Left renal cortex interstitium (tissue), 4 donors: ENCODE measurements at places on chromosomes 4 and X.

GRCh38 chrX:79266702-79267101, 100.4 kb downstream of the ITM2A start:
- DNase-seq = no peak

DNA sequence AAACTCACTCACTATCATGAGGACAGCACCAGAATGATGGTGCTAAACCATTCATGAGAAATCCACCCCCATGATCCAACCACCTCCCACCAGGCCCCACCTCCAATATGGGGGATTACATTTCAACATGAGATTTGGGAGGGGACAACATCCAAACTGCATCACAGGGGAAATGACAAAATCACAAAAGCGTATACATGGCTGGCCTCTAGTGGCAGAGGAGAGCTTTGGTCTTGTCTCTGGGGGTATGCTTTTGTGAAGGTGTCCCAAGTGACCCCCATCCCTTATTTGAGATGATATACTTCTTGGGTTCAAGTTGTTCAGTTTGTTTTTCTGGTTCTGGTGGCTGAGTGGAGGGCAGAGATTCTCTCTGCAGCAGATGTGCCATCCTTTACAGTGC, 8.5 kb upstream of the SETD7 start:
- no peak for DNase-seq

DNA sequence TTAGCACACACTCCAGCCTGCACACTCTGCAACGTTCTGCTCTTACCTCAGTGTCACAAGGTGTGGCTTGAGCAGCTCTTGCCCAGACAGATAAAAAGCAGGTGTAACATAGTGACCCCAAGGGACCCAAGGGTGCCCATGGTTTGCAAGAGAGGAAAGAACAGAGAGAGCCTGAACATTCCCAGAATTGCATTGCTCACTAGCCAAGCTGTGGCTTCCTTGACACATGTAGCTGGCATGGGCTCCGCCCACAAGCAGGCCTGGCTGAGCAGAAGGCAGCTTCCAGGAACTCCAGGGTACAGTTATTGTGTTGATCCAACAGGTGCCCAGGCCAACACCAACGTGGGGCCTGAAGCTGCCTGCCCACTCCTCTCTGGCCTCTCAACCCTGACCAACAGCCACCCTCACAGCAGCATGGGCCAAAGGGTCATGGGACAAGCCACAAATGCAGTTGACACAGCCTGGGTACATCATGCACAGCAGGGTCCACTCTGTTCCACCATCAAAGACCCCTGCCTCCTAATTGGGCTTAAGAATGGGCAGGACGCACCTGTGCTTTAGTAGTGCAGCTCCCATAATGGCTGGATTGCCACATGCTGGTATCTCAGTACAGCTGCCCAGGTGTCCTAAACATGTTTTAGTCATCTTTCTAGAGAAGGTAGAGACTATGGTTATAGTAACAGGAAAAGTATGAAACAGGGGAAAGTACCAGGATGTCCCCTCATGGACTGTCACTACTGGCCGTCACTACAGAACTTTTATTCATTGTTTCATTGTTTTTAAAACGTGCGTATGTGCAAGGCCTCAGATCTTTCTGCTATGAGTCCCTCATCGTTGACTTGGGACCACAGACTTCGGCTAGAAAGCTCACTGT, 73.7 kb upstream of the ACSL1 start:
- DNase-seq = no peak

DNA sequence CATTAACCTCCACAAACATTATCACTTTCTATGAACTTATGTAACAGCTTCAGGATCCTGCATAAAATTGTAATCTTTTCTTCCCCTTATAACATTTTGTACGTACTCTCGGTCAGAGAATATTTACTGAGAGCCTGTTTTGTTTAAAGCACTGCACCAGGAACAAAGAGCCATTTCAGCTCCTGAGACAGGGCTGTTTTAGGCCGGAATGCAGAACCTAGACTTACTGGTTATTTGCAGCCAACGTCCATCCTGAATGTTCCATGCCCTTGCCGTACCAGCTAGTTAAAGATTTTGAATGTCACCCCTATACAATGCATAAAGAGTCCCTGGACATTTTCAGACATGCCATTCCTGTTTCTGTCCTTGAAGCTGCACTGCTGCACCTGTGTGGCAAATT, 248.8 kb downstream of the PCDH7 start:
- DNase-seq = no peak

DNA sequence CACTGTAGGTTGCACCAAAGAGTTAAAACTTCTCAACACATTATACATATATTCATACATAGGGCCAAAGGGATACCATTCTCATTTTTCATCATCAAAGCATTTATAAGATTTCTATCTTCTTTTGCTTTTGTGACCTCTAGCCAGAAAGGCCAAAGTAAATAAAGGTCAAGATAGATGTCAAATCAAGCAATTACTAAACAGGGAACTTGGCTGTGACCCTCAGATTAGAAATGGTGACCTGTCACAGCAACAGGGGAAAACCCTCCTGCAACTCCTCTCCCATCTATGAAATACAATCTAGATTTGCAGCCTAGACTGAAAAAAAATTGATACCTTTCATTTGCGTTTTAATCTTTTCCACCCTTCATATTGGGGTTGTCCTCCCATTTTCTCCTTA, 225.6 kb upstream of the FAM241A start:
- DNase-seq = no peak

DNA sequence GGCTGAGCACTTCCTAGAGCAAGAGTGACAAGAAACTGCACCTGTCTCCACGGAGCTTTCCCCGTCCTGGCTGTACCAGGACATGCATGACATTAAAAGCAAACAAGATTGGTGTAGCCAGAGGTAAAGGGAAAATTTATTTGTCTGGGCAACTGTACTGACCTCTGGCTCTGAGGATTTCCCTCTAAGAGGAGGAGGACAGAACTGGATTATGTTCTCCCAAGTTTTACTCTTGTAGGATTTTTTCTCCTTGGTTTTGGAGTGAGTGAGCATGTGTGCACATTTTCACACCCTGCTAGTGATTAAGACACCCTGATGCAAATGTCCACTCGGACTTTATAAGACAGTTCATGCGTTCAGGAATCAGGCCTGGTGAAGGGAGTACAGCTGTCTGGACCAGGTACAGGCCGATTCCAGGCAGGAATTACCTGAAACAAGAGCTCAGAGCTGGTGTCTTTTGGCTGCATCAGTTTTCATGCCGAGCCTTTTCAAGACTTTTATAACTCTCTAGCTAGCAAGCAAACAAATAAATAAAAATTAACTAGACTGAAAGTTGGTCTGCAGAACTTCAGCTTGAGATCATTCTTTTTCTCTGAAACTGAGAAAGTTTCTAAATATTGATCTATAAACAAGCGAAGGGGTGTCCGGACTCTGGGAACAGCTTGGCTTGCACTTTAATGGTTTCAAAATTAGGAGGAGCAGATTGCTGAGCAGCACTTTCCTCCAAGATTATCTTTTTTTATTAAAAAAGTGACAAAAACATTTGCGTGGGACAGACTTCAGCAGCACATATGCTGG, 51.3 kb upstream of the SPRY1 start:
- DNase-seq = no peak

- no peak for DNase-seq
Measured at GRCh38 chrX:39205467-39205866, 404.2 kb downstream of the MID1IP1 start.

DNA sequence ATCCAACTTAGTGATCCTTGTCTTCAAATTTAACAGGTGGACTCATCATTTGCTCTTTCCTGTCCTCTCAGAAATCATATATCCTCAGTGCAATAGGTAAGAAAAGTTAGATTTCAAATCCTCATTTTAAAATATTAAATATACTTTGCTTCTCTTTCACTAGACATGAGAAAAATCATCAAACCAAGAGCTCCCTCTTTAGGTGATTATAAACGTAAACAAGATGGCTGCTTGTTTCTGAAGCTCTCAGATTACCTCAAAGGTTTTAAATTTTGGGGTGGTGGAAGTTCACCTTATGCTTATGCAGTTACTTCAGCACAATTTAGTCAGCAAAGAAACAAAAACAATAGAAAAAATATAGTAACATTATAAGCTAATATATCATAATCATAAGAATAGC, 27.3 kb downstream of the CSN3 start:
- no peak for DNase-seq
